Activated CD8-positive, alpha-beta memory T cell treated with anti-CD3 and anti-CD28 coated beads, Interleukin-2, amount 10 ng/mL, durations not matched to agents 7 days and 5 days (primary cell): ENCODE measurements at places on chromosomes 6 and 20.
A peak's percentile ranks its signal among the peaks of the same experiment; 100 is the strongest.

DNA sequence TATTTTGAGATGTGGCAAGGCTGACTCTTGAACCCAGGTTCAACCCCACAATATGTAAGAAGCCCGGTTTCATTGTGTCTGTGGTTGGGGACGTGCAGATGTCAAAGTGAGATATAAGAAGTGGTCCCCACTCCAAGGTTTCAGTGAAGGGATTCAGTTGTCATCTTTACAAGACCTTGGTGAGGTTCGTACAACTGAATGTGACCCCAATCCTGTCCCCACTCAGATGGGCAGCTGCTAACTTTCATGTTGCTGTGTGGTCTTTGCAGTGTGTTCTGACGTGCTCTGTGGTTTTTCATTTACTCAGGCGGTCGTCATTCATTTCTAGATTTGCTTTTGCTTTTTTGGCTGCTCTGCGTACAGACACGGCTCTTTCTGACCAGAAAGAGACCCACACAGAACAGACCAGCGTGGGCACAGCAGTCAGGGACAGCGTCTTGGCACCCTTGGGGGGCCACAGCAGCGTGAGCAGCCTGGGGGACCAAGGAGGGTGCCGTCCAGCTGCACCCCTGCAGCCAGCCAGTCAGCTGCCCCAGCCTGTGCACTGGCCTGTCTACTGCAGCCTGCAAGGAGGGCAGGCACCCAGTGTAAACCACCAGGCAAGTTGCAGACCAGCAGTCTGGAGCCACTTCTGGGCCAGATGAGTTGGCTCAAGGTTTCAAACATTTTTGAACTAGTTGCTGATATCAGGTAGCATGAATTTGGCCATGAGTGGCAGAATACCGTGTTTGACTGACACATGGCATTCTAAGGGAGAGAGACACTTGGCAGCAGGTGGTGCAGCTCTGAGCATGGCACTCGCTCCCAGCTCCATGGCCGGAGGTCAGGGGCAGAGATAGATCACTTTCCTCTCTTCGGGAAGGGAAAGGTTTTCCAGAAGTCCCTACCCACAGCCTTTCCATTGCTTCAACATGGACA lies 49.4 kb upstream of the IRF4 start:
- DNase-seq = peak; percentile 84

DNA sequence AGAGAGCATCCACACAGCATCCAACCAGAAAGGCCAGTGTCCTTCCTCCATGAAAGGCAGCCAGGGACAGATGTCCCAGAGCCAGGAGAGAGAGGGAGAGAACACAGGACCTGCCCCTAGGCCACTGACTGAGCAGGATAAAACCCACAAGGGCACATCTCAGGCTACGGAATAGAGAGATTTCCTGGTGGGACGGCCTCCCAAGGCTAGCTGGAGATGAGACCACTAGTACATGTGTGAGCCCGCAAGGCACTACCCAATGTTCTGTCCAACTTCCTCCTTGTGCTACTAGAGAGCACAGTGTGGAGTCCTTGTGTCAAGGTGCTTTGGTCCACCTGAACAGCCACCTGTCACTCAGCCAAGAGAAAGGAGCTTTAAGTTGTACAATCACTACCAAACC lies 44.2 kb downstream of the PLCG1 start:
- DNase-seq = no peak

DNA sequence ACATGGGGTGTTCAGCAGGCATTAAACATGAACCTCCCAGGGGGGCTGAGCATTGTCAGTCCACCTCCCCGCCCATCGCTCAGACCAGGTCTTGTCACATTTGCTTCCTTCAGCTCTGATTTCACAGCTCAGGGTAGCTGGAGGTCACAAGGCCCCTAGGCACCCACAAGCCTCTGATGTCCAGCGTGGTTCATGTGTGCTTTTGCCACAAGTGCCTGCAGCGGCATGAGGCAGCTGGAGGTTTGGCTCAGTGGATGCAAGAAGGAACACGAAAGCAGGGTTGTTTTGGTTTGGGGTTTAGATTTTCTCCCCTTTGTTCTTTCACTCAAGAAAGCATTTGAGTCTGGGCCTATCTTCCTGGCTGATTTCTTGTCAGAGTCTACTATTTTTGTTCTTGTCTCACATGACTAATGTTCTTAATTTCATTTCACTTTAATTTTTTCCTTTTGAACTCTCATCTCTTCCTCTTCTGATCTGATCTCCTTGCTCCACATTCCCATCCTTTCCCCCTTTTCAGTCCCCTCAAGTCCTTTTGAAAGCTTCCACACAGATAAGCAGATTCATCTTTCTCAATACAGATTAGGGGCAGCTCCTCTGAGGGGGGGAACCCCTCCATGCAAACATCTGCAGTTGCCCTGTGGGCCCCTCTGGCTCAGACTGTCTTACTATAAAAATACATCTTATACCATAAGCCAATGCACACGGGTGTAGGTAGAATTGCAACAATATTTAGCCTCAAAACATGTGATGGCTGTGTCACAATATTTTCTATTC lies 68.1 kb upstream of the CEP85L start:
- DNase-seq = no peak

- DNase-seq = no peak
Observed at GRCh38 chr20:19328676-19329075, 116.2 kb downstream of the SLC24A3 start.

- no peak for DNase-seq
Observed at GRCh38 chr20:39503902-39504709, 542.0 kb downstream of the DHX35 start.

- DNase-seq = peak; percentile 86
Observed at GRCh38 chr6:44074439-44074812, 52.8 kb downstream of the MRPL14 start.

DNA sequence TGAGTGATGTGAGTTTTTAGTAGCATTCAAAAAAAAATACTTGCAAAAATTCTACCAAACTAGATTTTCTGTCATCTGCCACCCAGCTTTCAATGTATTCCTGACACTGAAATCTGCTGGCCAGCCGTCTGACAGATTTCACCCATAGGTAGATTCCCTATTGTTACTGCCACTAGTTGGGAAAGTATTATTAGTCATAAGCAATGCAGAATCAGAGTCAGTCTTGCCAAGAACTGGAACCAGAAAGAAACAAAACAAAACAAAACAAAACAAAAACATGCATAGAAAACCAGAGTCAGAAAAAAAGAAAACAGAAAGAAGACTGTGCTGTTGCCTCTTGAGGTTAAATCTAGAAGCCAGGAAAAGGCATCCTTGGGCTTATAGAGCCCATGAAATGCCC lies 293.1 kb upstream of the KCNQ5 start:
- no peak for DNase-seq

GRCh38 chr6:148547110-148547509 lies 199.7 kb upstream of the UST start:
- DNase-seq = no peak

GRCh38 chr6:4599924-4600323 lies 176.3 kb upstream of the CDYL start:
- no peak for DNase-seq

DNA sequence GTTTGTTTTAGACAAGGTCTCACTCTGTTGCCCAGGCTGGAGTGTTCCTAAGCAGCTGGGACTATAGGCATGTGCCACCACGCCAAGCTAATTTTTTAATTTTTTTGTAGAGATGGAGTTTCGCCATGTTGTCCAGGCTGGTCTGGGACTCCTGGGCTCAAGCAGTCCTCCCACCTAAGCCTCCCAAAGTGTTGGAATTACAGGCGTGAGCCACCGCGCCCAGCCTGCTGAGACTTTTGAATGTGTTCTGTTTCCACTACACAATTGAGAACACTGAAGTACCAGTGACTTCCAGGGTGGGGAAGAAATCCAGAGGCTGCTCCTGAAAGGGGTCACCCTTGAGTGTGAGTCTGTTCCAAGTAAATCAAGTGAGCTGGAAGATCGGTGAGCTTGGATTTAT lies 81.3 kb upstream of the ARMC2 start:
- DNase-seq = no peak

DNA sequence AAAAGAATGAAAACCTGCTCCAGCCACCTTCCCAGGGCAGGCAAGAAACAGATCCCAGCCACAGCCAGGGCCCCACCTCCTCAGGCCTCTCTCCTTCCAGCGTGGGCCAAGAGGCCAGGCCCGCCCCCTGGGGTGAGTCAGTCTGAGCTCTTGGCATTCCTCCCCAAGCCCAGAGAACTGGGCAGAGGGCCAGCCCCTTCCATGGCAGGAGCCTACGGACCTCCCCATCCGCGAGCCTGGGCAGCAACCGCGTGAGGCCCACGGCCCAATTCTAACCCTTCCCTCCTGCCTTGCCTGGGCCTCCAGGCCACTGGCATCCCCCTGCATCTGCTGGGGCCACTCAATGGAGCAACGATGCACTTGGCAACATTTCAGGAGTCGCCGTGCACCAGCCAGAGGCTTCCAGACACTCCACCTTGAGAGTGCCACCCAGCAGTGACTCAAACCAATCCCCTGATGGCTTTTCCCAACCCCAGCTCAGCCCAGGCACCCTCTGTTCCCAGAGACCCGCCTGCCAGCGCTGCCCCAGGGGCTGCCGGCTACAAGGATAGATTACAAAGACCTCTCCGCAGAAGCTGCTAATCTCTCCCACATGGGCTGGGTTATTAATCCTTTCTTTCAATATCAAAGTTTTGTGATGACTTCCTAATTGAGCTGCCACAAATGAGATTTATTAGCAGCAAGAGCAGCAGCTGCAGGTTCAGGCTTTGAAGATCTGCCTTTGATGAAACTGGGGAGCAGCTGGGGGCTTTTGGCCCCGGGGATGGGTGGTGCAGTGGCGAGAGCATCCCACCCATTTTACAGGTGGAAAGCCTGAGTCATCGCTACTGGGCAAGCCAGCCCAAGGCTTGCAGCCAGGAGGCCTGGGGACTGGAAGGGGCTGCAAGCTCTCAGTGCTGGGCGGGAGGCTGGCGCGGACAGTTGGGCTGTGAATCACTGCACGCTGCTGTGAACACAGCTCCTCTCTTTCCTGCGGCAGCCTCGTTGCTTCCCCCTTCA lies 85.7 kb downstream of the NFATC2 start:
- DNase-seq = no peak

DNA sequence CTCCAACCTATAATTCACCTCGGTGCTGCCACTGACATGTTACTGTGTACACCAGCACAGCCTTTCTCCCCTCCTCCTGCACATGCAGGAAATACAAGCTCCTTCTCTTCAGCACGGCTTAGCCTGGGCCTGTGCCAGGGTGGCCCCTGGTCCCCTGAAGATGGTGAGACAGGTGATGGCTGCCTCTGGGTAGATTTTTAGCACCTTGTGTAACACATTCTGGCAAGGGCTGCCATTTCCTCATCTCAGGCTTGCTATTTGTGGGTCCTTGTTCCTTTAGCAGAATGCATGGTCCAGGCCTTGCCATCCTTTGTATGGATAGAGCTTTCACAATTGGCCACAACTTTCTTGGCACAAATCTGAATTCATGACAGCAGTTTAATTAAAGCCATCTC lies 151.3 kb downstream of the CDC5L start:
- DNase-seq = no peak

- no peak for DNase-seq
Observed at GRCh38 chr20:40883097-40883496, 145.5 kb upstream of the TOP1 start.

DNA sequence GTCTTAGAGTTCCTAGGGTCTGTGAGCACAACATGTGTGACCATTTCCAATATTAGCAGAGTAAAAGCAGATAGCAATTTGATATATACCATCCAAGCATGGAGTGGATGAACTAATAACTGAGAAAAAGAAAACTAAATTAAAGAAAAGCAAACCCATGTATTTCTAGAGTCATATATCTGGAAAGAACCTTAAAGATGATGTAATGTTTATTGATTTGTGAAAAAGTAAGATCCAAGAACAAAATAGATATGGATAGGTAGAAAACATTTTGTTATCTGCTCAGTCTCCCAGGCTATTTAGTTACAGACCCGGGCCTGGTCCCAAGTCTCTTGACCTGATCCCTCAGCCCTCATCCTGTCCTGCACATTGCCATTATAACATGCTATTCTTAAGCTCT lies 526.8 kb downstream of the EPM2A start:
- DNase-seq = no peak

- DNase-seq = no peak
Observed at GRCh38 chr20:17896193-17896723, 72.3 kb downstream of the SNX5 start.

GRCh38 chr6:43386492-43386891 lies 17.0 kb upstream of the ZNF318 start:
- no peak for DNase-seq

GRCh38 chr20:51958099-51959065 lies 156.1 kb upstream of the SALL4 start:
- DNase-seq = no peak

DNA sequence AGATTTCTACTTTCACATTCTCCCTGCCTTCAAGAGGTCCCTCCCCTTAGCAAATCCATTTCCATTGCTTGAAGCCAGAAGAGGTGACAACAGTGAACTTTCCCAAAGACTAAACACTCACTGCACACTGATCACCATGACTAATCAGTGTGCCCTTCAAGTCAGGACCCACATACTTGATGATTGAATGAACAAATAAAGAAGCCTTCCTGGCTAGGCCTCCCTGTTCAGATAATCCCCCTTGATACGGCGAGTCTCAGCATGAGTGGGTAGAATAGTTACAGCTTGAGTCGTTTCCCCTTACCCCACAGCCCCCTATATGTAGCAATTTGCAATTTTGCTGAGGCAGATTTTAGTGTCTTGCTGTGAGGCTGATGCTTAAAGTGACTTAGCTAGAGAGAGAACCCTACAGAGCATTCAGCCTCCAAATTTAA lies 102.2 kb downstream of the UNC5CL start:
- DNase-seq = no peak

DNA sequence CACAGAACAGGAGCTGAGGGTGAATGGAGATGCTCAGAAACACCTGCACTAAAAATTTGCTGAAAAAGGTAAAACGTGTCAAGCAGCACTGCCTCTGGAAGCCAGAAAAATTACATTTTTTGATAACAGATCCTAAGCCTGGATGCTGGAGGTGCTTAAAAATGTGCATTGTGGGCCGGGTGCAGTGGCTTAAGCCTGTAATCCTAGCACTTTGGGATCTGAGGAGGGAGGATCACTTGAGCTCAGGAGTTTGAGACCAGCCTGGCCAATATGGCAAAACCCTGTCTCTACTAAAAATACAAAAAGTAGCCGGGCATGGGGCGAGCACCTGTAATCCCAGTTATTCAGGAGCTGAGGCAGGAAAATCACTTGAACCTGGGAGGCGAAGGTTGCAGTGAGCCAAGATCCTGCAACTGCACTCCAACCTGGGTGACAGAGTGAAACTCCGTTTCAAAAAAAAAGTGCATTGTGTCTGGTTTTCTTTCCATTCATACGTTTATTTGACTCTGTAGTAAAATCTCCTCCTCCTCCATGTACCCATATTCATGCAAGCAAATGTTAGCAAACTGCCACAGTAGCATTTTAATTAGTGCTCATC lies 587 bp upstream of the BTN3A1 start:
- DNase-seq = no peak

DNA sequence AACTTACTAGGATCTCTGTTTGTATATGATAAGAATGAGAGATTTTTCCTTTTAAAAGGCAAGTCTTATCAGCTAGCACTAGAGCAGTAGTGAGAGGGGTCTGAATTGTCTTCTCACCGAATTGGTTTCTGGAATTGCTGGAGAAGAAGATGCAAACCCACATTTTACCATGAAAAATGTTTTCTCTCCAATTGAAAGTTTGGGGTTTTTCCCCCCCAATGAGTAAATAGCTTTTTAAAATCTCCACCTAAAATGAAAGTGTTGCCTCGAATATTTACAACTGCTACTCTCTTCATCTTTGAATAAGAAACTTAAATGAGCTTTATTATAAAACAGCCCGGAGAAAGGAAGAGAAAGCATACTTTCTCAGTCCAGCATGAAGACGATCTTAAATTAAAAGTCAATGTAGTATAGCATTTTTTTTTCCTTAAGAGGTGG lies 1.8 kb downstream of the TCF21 start:
- DNase-seq = no peak
